HCEC 1CT (cell line): ENCODE measurements at places on chromosomes 13 and 19.

GRCh38 chr13:93724187-93724586 is 497.6 kb downstream of the GPC6 start:
- peak; percentile 17 for DNase-seq

- no peak for DNase-seq
Observed at GRCh38 chr13:46624353-46624752, 71.4 kb downstream of the LRCH1 start.

GRCh38 chr13:73542446-73542845 is 483.6 kb downstream of the KLF5 start:
- DNase-seq, result no peak

DNA sequence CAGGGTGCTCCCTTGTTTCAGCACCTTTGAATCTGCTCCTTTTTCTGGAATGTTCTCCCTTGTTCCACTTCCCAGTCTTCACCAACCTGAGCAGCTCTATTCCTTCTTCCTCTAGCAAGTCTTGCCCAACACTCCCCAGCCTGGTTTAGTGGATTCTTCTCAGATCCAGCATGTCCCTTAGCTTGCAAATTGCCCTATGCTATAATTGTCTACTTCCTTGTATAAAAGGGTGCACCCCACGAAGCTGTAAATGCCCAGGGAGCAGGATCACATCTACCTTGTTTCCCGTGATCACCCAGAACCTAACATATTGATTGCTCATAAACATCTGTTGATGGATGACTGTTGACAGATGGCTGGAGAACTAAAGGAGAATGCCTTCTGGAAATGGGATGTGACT is 93.2 kb upstream of the C1QTNF9B start:
- DNase-seq, result no peak

GRCh38 chr19:1437609-1438008 is 587 bp upstream of the RPS15 start:
- no peak for DNase-seq

GRCh38 chr13:81722456-81722855 is 1381.5 kb upstream of the SPRY2 start:
- no peak for DNase-seq

GRCh38 chr19:8363803-8364771 is at the start of gene ANGPTL4:
Gene ANGPTL4 (plus strand): TSS chr19:8364155. CDS start chr19:8364322, 167 bp downstream.
- DNase-seq, result peak; percentile 75

GRCh38 chr19:34260771-34261173 is 6.4 kb downstream of the GARRE1 start:
- DNase-seq, result peak; percentile 11

- DNase-seq, result no peak
Observed at GRCh38 chr13:21739771-21740170, 68.9 kb downstream of the FGF9 start.

GRCh38 chr13:32039528-32039927 is 8.0 kb downstream of the FRY start:
- no peak for DNase-seq

DNA sequence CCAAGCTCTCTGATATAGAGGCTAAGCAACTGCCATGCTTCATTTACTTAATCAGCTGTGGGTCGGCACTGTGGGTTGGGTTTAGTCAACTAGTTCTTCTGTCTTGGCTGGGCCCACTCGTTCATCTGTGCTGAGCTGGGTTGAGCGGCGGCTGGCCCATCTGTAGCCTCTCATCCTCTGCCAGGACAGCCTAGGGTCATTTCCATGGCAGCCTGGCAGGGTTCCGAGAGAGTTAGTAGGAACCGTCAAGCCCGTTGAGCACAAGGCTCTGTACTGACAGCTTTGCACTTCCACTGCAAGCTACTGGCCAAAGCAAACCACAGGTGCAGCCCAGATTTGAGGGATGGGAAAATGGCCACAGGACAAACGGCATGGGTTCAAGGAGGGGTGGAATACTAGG is 6.6 kb upstream of the ZNF835 start:
- no peak for DNase-seq

- DNase-seq, result no peak
Observed at GRCh38 chr13:32840989-32841713, 175.1 kb upstream of the KL start.

- no peak for DNase-seq
Observed at GRCh38 chr13:103788061-103788652, 721.9 kb upstream of the SLC10A2 start.

DNA sequence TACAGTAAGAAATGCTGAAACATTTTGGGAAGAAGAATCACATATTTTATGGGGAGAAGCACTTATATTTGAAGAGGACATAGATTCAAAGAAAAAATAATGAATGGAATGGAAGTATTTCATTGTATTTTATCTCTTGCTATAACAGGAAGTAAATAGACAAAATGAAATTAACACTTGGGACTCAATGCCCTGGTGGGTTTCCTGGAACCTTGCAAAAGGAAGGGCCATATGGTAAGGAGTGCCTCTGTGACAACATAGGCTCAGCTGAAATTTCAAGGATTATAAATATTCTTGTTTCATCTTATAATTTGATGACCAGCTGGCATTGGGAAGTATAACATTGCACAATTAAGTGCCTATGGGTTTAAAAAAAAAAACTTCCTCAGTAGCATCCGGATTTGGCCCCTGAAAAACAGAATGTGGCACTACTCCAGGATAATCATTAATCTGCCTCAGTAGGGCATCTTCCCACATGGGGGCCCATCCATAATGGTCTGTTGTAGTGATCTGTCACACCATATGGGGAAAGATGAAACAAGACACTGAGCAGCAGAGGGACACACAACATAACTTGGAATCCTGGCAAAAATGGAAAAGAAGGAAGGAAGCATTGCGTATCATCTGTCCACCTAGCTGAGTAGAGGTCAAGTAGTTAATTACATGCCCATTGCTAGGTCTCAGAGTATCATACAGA is 321.6 kb downstream of the NDFIP2 start:
- no peak for DNase-seq

GRCh38 chr13:75220861-75221260 is 261.1 kb downstream of the TBC1D4 start:
- DNase-seq, result no peak

DNA sequence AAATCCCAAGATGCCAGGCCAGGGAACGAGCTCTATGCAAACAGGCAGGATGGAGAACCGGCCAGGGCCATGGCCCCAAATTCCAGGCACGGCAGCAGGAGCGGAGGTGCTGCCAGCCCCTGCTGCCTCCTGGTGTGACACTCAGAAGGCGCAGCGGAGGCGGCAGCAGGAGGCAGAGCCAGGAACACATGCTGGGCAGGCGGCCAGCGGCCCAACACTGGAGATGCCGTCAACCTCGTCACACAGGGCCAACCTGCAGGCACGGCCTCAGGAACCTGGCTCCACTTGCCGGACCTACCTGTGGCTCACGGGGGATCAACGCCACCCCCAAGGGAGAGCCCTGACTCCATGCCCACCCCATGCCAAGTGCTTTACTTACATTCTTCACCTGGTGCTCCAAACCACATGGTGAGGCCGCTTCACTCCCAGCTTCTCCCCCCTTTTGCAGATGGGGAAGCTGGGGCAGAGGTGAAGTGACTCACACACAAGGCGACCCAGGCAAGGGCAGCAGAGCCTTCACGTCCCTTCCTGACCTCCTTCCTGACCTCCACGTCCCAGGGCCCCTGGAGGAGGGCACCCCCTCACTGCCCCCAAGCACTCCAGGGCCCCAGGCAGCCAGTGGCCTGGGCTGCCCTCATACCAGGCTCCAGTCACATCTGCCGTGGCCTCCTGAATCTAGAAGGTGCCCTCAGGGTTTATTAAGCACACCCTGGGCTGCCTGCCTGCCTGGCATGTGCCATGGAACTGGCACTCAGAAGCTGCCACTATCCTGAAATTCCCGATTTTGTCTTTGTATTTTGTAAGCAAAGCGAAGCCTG is 43.5 kb downstream of the GGACT start:
- DNase-seq, result no peak

DNA sequence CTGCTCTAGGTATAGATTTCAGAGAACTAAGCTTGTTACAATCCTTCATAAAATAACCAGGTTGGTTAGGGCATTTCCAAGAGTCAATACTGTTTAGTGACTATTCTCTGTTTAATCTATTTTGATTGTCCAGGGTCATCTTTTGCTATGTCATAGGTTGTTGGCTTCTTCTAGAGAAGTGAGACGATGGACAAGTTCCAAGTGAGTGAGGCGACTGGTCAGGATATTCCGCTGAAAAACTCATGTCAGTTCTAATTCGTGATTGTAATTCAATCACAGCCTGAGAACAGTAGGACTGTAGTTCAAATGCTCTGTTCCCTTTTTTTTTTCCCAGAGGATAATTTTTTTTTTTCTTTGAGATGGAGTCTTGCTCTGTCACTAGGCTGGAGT is 15.8 kb upstream of the ALOX5AP start:
- DNase-seq, result no peak

DNA sequence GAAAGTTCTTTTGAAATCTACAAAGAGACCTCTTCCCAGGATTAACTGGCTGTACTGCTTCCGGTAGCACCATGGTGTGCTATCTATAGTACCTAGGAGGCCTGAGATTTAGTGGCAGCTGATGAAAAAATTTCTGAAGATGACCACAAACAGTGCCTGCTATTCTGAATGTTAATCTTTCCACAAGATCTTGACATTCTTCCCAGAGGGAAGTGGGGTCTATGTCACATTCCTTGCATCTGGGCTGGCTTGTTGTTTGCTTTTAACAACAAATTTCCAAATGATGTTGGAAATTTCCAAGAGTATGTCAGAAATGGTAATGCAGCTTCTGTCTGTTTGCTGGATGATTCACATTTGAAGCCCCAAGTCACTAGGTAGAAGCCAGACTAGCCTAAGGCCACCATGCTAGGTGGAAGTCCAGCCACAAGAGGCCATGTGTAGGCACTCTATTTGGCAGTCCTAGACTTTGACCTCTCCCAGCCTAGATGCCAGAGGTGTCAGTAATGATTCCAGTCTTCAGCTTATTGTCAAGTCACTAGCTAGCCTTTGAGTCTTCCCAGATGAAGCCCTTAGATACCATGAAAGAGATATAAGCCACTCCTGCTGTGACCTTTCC is 22.1 kb downstream of the SPART start:
- no peak for DNase-seq

DNA sequence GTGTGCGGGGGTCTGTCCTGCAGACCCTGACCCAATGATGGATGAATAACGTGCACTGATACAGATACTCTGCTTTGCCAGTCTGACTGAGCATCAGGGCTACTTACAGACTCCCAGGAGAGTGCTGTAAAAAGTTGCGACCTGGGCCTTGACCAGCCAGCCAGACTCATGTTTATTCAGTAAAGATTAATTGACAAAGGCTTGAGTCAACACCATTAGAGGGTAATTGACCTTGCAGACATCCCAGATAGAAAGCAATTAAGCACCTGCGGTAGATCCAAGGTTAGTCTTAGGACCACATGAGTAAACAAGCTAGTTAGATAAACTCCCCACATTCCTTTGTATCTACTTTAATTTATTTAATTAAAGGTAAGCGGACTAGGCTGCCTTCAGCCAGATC is 10.4 kb downstream of the NUDT19 start:
- DNase-seq, result no peak

DNA sequence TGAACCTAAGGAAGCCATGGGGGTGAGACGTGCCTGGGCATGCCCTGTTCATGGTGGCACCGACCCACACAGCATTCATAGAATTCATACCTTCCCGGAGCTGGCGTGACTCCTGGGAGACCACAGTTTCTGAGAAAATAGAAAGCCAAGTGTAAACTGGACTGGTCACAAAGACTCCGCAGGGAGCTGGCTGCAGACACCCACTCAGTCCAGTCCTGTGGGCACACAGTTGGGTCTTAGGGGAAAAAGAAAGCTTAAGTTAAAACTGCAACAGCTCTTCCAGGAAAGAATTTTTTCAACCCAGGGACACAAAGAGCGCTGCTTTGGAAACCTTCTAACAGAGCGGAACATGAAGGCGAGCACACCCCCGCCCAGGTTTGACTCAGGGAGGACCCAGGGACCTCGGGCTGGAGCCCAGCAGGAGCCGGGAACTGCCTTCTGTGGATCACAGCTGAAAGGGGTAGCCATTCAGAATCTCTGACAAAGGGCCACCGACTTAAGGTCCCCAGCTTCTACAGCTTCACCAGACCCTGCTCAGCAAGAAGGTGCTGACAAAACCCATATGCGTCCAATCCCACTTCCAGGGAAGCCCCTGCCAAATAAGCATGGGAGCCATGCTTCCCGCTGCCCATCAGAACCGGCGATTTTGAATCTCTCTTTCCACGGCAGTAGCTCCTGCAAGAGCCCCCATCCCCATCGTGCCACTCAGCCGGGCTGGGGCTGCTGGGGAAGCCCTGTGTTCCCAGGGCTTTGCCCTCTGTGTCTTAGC is 183.7 kb downstream of the COL4A1 start:
- no peak for DNase-seq

GRCh38 chr13:20939662-20940061 is 37.1 kb upstream of the XPO4 start:
- DNase-seq, result no peak

DNA sequence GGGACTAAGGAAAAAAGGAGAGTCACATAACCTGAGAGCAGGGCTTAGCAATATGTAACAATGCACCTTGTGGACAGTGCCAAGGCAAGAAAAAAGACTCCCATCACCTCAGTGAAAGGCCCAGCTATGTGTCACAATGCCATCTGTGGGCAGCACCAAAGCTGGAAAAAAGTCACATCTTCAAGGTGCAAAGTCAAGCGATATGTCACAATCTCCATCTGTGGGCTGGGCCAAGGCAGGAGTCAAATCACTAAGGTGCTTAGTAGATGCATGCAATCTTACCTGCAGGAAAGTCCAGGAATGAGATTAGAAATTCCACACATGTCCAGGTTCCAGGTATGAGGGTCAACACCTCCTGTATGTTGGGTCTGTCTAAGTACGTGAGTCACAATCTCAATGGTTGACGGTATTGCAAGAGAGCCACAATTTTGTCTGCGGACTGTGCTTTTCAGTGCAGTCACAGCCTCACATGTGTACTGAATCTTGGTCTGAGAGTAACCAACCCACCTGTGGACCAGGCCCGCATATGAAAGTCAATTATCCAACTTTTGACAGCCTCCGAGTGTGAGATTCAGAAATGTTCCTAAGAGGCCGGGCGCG is 14.8 kb upstream of the ZNF43 start:
- no peak for DNase-seq

GRCh38 chr13:110937511-110938285 is 22.8 kb upstream of the ANKRD10 start:
- DNase-seq, result no peak

GRCh38 chr13:74061926-74062595 is 72.1 kb downstream of the KLF12 start:
- DNase-seq, result peak; percentile 45
